ENCODE measurements at places on chromosomes 7 and 10.
A peak's percentile ranks its signal among the peaks of the same experiment; 100 is the strongest.

GRCh38 chr7:33773053-33773452 is 132.3 kb upstream of the BMPER start:
- DNase-seq, result peak; percentile 77

- peak; percentile 51 for DNase-seq
Measured at GRCh38 chr7:128829391-128830166, 627 bp upstream of the FLNC start.

- no peak for DNase-seq
Measured at GRCh38 chr10:112732277-112732921, 217.6 kb upstream of the TCF7L2 start.

DNA sequence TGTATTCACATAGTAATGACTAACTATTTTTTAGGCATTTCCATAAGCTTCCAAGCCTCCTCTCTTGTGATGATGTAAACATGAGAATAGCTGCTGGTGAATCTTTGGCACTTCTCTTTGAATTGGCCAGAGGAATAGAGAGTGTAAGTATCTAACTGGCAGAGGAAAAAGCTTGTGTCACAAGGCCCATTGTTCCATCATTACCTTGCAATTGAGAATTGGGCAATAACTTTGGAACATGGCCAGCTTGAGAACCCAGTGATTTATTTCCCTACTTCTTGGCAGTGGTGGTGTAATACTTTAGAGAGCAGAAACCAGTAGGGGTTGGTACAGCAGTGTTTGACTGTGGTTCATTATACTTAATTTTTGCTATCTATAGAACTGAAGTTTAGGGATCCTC is 12.0 kb downstream of the IFRD1 start:
- DNase-seq, result peak; percentile 99

DNA sequence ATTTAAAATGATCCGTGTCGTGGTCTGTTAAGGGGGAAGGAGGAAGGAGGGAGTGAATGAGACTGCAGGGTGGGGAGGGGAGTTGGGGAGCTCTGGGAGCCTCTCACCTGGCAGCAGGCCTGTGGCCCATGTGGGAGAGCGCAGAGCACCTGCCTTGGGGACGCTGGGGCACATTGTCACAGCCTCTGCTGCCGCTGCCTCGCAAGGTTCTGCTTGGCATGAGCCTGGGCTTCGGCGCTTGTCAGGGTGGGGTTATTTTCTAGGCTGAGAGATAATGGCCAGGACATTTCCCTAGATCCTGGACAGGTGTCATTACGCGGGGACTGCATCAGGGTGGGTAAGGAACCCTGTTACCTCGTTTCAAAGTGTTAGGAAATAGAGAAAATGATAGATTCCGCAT is 2.2 kb upstream of the SUN1 start:
- no peak for DNase-seq

DNA sequence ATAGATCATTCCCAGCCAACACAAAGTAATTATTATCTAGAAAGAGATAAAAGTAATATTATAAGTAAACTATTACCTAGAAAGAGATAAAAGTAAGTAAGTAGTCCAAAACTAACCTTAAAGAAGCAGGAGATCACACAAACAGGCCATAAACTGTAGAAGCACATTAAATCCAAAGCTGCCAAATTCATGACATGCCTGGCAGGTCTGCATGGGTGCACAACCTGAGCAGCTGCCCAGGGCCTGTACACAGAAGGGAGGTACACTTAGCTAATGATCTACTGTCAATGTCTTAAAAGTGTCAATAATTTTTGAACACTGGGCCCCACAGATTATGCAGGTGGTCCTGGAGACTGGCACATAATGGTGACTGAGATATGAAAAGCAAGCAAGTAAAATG is 196.5 kb downstream of the GRM8 start:
- DNase-seq, result no peak

DNA sequence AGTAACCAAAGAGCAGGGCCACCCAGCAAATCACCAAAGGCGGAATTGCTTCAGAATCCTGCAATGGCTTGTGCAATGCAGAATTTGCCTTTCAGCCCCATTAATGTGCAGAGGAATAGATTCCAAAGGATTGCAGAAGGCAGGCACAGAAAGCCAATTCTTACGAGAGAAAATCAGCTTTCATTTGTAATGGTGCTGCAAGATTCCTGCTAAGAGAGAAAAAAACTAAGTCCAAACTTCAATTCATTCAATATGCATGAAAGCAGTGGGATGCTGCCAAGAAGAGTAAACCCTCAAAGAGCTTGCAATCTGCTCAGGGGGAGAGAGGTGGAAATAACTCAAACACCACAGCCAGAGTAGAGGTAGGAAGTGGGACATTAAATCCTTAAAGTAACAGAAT is 70.4 kb downstream of the ENO4 start:
- DNase-seq, result no peak

GRCh38 chr10:126749015-126749655 is 78.6 kb upstream of the C10orf90 start:
- DNase-seq, result peak; percentile 87

DNA sequence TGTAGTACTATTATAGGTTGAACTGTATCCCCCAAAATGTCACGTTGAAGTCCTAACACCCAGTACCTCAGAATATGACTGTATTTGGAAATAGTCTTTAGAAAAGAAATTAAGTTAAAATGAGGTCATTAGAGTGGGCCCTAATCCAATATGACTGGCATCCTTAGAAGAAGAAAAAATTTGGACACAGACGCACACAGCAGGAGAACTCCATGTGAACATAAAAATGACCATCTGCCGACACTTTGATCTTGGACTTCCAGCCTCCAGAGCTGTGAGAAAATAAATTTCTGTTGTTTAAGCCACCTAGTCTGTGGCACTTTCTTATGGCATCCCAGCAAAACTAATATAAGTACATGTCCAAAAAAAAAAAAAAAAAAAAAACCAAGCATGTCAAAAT is 225.8 kb downstream of the PARD3 start:
- DNase-seq, result no peak

GRCh38 chr10:35834877-35835494 is 192.9 kb upstream of the FZD8 start:
- DNase-seq, result no peak

GRCh38 chr7:55179931-55180682 is 161.3 kb downstream of the EGFR start:
- no peak for DNase-seq

DNA sequence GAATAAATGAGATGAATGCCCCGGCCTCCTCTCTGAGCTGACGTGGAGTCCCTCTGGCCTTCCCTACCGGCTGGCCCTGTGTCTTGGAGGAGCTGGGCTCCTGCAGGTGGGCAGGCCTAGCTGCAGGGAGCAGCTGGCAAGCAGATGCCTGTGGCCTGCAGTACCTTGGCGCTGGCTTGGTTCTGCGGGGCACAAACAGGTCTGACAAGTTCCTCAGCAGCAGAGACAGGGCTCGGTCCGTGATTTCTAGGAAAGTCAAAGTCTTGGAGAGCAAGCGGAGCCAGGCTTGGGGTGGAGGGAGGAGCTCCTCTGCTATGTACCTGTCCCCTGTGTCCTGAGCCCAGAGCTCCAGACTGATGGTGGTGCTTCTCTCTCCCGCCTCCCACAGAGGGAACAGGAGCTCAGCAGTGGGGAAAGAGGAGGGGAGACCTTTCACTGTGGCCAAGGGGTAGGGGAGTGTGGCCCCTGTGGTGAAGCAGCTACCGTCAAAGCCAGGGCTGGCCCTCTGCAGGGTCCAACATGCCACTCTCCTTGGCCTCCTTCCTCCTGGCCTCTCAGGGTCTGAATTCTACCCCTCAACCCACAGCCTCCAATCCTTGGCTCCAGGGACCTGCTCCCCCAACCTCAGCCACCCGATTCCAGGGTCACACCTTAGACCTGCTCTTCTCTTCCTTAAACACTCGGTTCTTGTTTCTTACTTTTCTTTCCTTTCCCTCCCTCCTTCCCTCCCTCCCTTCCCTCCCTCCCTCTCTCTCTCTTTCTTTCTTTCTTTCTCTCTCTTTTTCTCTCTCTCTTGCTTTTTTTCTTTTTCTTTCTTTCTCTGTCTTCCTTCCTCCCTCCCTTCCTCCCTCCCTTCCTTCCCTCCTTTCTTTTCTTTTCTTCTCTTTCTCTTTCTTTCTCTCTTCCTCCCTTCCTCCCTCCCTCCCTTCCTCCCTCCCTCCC is 20.1 kb downstream of the MYL10 start:
- DNase-seq, result no peak

DNA sequence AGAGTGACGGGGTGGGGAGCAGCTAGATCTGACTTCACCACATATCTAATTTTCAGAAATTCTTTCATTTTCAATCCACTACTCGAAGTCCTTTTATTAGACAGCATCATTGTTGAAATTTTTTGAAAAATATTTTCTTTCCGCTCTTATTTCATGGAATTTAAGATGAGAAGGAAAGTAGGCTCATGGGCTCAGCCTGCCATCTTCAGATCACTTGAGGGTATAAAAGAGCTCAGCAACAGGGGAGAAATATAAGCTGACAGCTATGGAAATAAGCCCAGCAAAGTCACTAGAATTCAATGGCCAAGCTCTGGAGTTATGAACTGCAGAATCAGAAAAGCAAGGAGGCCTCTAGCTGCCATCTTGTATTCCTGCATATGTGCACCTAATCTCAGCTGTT is 389.1 kb downstream of the XPNPEP1 start:
- DNase-seq, result peak; percentile 1

DNA sequence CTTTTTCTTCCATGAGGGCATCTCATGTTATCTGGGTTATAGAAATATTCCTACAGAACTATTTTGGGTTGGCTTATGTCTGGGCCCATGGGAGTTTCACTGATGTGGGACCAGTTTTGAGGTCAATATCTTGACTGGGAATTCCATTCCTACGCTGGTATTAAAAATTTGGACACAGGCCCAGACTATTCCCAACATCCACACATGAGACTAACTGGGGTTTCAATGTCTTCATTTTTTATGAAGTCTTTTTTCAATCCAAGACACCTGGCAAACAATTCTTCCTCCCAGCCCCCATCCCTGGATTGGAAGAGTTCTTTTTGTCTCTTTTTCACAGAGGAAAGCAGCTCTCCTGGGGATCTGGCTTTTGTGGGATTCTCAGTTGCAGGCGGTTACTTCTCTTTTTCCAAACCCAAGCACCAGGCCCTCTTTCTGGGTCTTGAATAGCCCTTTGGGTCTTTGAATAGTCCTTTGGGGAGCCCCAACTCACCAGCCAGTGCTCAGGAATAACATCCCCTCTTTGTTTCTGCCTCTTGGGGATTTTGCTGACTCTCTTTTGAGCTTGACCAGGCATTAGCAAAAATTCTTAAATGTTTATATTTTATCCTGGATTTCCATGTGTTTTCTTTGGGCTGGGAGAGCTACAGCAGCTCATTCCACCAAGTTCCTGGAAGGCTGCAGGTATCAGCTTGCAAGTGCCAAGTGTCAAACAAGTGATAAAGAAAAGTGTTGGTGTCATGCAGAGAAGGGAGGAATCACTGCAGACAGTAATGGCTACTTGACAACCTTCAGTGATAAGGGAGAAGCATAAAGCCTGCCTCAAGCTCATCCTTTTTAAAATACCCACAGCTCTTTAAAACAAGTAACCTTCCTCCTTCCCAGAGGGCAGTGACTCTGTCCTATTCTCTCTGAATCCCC is 234.3 kb downstream of the ADAM12 start:
- DNase-seq, result peak; percentile 89

- peak; percentile 16 for DNase-seq
Measured at GRCh38 chr10:59654007-59654406, 55.6 kb downstream of the SLC16A9 start.

- DNase-seq, result no peak
Measured at GRCh38 chr7:31724696-31725095, 37.7 kb downstream of the PPP1R17 start.

GRCh38 chr7:44999245-45000092 is 532 bp upstream of the CCM2 start:
- peak; percentile 99 for DNase-seq

DNA sequence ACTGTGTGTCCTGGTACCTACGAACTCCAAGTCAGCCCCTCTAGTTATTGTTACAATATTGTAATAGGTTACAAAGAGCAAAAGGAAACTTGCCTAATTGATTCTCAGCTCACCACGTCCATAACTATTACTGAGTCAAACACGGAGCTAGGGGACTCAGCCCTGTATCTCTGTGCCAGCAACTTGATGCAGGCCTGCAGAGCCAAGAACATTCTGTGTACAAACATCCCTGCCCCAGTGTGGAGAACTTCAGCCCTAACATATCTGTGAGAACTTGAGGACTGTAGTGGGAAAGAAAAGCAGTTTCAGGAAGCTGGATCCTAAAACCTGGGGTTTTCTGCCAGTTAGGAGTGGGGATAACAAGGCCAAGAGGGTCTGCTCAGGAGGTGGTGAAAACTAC is 114.9 kb upstream of the PRSS58 start:
- DNase-seq, result no peak

GRCh38 chr7:77664715-77665114 is 31.5 kb upstream of the RSBN1L start:
- DNase-seq, result no peak

DNA sequence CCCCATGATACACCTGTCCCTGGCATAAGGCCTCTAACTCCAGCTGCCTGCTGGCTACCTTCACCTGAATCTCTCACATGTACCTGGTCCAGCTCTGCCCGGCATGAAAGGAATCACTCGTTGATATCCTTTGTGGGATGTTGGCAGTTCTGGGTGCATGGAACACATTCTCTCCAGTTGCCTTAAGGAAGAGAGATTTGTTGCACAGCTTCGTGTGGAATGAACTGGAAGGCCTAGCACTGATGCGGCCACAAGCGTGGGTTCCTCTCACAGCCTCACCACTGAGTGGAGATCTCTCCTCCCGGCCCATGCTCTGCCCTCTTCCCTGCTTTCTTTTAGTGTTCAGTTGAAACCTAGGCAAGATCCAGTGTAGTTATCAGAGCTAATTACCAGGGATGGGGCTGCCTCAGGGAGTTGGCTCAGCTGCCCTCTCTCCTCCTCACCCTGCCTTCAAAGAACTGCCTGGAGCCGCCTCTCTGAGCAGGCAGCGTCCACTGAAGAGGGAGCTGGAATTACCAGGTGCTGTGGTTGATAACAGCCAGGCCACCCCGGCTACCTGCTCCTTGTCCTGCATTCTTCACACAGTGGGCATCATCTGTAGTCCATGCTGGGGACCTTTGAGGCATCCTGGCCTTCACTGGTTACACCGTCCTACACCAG is 194.3 kb downstream of the CCDC3 start:
- no peak for DNase-seq

All from fibroblast of the aortic adventitia (primary cell).